ENCODE measurements at places on chromosomes 4 and X.
A peak's percentile ranks its signal among the peaks of the same experiment; 100 is the strongest.

GRCh38 chrX:26253526-26253925 lies 37.6 kb downstream of the MAGEB5 start:
- no peak for DNase-seq

DNA sequence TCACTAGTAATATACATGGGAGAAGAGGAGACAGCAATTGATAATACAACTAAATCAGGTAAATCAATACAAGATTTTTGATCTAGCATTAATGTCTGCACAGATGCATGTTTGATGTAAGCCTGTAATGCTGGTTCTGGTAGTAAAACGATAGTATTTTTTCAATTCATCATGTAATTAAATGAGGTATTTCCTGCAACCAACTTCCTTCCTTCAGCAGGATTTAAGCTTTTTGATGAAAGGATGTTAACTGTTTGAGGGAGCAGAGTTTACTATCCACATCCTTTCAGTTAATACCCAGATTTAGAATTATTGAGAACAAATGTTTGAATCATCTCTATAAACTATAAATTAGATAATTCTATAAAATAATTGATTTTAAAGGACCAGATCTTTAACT lies 31.4 kb upstream of the NFKB1 start:
- no peak for DNase-seq

DNA sequence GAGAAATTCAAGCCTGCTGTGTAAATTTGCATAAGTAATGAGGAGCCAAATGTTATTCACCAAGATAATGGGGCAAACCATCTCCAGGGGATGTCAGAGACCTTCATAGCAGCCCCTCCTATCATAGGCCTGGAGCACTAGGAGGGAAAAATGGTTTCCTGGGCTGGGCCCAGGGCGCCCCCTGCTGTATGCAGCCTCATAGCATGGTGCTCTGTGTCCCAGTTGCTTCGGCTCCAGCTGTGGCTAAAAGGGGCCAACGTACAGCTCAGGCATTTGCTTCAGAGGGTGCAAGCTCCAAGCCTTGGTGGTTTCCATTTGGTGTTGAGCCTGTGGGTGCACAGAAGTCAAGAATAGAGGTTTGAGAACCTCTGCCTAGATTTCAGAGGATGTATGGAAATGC lies 859.3 kb downstream of the RPA4 start:
- no peak for DNase-seq

GRCh38 chr4:108793415-108793814 lies 30.6 kb upstream of the ETNPPL start:
- no peak for DNase-seq

GRCh38 chrX:1591863-1592469 lies 562 bp downstream of the AKAP17A start:
- DNase-seq: no peak

- no peak for DNase-seq
These were observed 10.4 kb downstream of the AFF1 start for GRCh38 chr4:86944964-86945781.

GRCh38 chr4:20256381-20256881 lies 4.7 kb downstream of the SLIT2 start:
- DNase-seq: no peak

DNA sequence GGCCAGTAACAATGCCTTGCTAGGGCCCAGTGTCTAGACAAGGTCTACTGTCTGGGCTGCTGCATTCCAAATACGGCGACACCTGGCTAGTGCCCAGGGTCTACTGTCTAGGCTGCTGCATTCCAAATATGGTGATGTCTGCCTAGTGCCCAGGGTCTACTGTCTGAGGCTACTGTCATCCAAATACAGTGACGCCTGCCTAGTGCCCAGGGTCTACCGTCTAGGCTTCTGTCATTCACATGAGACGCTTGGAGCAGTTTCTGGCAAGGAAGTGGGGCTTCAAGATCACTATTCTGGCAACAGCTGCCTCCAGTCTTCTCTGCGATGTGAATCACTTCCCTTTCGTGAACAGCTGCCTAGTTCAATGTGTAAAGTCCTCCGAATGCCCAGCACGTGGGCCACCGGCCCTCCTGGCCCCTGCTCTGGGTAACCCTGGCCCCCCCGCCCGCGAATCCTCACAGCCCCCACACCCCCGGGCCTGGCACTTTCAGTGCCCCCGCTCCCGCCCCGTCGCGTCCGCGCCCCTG lies 12.7 kb downstream of the ACOX3 start:
- DNase-seq: no peak

DNA sequence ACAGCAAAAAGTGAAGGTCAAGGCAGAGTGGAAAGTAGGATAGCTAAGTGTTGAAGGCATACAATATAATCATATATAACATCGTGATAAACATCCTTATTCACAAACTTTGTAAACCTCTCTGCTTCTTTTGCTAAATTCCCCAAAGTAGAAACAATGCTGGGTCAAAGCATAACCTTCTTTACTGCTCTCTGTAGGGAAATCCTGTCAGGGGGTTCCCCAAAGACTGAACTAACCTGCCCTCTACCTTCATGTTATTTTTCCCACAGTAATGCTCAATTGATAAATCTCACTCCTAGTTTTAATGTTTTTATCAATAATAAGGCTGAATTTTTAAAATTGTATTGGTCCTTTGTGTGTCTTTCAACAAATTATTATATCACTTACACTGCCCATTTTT lies 55.7 kb downstream of the DCHS2 start:
- no peak for DNase-seq

DNA sequence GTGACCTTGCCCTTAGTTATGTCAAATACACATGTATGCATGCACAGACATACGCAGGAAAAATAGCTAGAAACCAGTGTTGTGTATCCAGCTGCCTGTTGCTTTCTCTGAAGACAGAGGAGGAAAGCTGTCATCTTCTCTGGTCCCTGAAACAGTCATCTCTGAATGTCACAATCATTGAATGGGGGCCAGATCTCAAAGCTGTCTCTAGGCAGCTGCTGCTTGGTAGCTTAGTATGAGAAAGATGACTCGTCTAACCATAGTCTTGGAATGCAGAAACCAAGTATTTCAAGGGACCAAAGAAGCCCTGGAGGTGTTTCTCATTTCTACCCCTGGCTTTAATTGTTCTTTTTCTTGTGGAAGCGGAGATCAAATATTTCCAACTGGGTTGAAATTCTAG lies 4.0 kb downstream of the GRIA3 start:
- DNase-seq: no peak

- DNase-seq: peak; percentile 2
These were observed 39.4 kb downstream of the MGST2 start for GRCh38 chr4:139704915-139705485.

DNA sequence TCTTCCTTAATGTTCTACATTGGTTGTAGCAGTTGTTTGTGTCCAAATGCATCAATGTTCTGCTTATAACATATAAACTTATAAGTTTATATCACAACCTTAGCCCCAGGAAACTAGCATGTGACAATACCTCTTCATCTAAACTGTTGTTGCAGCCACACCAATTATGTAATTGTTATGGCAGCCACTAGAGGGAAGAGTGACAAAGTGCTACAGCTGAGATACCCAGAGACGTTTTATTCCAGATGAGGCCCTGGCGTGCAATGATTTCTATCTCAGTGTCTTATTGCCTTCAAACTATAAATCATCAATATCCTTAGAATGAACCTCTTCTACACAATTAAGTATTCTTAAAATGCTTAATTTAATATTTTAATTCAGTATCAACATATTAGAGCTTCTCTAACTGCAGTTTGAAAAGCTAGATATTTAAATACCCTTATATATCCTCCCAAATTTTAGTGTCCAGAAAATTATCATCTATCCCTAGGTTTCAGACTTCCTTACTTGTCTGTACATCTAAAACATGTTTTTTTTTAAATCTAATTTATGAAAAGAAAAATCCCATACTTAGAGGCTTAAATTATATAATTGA lies 171.6 kb downstream of the PCDH10 start:
- peak; percentile 38 for DNase-seq

- DNase-seq: no peak
These were observed 514.2 kb upstream of the DIPK2B start for GRCh38 chrX:45714866-45715265.

DNA sequence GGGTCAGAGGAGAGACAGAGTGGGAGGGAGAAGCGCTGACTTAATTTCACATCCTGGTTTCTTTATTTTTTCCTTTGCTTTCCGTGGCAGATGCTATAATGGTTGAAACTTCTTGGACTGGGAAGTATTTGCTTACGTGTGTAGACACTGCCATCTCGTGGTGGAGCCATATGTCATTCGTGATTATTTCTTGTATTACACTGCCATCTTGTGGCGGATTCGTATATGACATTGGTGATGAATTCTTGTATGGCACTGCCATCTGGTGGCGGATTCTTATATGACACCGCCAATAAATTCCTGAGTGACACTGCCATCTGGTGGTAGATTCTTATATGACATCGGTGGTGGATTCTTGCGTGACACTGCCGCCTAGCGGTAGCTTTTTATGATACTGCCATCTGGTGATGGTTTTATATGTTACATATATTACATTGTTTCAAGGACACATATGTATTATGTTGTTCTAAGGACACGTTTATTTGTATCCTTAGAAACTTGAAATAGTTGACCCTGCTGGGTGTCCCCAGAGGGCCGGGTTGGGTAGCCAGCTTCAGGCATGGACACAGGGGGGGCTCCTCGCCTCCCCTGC lies 37.3 kb upstream of the CLCN4 start:
- peak; percentile 72 for DNase-seq

GRCh38 chr4:184628103-184628502 lies 21.1 kb downstream of the CASP3 start:
- no peak for DNase-seq

GRCh38 chrX:110280954-110281353 lies 36.9 kb downstream of the AMMECR1 start:
- no peak for DNase-seq

GRCh38 chrX:41667631-41668030 lies 21.1 kb upstream of the GPR34 start:
- DNase-seq: no peak

DNA sequence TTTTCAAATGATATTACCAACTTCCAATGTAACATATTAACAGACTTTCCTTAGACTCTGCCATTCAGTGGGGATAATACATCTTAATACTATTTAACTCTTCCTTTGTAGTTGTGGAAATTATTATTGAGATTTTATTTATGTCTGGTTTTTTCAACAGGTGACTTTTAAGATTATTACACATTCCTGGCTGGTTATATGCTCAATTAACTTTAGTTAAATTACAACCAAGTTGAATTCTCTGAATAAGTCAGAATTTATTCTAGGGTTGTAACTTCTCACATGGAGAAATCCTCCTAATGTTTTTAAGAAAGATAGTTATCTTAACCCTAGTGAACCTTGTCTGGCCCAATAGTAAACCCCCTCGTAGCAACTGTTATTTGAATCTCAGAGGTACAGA lies 107.3 kb downstream of the SLC10A6 start:
- no peak for DNase-seq

DNA sequence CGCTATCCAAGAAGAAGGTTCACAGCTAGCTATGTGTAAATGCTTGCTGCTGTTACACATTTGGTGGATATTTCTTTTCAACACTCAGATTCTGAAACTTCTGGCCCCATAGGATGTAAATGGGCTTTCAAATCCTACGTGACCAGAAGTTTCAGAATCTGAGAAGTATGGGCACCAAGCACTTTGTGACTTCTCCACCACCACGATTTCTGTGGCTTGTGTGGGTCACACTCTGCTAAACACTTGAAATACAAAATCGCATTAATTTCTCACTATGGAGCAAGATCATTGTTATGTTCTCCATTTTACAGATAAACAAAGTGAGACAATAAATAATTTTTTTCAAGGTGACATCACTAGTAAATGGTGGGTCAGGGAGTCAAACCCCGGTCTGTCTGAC lies 259.4 kb upstream of the JADE1 start:
- no peak for DNase-seq

DNA sequence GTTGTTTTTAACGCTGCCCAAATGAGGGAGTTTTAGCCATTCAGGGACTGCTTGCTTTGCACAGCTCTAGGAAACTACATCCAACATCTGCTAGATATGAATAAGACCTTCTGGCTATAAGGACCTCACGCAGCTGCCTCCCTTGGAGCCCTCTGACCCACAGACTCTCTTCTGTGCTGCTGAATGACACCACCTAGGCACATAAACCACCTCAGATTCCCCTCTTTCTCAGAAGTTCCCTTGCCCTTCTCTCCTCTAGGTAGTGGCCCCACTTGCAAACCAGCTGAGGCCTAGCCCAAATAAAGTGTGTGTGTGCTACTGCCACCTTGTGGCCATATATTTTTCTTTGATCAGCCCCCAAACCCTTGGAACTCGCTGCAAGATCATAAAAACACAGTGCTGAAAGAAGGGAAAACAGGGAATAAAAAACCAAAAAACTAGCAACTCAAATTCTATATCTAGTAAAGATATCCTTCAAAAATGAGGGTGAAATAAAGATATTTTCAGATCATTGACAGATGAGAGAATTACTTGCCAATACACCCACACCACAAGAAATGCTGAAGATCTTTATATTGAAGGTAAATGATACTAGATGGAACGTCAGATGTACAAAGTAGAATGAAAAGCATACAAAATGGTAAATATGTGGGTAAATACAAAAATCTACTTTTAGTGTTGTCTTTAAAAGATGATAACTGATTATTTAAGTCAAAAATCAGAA lies 265.9 kb downstream of the ADAMTS3 start:
- peak; percentile 5 for DNase-seq

DNA sequence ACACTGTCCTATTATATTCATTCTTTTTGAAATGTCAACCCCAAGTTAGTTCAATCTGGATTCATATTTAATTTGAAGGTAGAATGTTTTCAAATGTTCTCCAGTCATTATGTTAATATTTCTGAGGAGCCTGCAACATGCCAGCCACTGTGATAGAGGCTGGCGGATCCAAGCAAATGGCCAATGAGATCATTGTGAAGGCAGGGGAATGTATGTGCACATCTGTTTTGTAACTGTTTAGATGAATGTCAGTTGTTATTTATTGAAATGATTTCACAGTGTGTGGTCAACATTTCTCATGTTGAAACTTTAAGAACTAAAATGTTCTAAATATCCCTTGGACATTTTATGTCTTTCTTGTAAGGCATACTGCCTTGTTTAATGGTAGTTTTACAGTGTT lies 1.6 kb downstream of the CXCL1 start:
- no peak for DNase-seq

DNA sequence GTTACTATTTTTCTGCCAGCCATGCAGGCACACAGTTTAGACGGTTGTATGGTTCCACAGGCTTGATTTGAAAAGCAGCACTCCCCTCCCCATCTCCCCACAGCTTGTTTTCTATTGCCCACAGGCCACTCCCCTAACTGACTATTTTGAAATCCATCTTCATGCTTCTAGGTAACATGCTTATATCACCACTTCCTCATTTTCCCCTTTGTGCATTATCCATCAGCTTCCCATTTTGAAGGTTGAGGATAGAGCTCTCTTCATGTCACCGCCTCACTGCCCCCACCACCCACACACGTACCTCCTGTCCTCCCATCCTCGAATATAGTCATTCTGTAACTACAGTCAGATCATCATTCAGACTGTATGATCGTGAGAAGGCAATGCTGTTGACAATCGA lies 224.7 kb downstream of the MID1 start:
- DNase-seq: no peak

DNA sequence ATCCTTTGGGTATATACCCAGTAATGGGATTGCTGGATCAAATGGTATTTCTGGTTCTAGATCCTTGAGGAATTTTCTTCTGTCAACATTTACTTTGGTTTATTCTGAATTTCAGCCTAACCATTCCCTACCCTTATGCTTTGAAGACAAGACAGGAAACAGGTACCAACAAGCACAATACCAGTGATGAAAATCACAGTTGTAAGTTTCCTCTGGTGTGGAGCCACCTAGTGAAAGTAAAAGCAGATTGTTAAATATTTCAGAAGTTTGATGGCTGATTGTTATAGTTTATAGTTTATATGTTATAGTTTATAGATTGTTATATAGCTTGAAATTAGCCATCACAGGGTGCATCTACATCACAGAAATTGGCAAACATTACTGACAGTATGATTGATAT lies 104.5 kb upstream of the AGA start:
- no peak for DNase-seq

- DNase-seq: no peak
These were observed 27.5 kb downstream of the NSD2 start for GRCh38 chr4:1898681-1899080.

All from NCI-H2171 treated with DMSO at 0.1 percent for 48 hours (cell line).